ENCODE measurements at places on chromosomes 7 and 10.

DNA sequence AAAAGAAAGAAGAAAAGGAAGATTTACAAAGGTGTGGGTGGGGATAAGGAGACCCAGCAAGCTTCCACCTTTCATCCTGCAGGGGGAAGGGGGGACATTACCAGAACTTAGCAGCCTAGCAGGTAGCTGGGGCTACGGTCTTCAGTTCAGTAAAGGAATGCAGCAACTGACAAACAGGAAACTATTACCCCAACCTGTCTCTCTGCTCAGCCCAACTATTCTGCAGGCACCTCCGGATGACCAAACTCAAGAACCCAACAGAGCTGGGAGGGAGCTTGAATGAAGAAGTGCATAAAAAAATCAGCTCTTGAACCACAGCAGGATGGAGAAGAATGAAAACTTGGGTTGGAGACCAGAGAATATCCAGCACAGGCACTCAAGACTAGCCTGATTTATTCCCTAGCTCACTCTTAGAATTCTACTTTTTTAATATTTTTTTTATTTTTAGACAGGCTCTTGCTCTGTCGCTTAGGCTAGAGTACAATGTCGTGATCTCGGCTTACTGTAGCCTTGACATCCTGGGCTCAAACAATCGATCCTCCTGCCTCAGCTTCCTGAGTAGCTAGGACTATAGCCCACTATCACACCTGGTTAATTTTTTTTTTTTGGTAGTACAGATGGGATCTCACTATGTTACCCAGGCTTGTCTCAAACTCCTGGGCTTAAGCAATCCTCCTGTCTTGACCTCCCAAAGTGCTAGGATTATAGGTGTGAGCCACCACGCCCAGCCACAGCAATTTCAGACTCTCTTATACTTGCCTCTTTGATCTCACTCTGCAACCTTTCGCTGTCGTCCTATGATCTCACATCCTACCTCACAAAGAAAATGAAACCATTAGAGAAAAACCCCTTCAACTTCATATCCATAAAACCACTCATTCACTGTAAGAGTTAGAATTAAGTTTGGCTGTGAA lies 18.5 kb upstream of the C10orf67 start:
- no peak for DNase-seq

- DNase-seq, result no peak
These were observed 73.0 kb upstream of the LRRTM3 start for GRCh38 chr10:66852811-66853210.

DNA sequence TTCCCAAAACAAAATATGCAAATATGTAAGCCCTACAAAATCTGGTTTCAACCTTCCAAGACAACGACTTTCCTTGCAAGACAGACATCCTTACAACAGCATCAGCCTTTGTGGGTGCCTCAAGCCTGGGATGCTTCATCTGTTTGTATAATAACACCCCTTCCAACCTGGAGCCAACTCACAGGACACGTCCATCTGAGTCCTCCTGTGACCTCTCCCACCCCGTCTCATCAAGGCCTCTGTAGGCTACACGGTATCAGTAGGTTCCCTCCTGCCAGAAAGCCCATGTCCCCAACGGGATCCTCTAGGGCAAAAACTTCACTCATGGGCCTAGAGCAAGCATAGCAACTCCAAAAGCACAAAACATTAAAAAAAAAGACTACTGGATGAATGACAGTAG lies 173.2 kb downstream of the TNS3 start:
- DNase-seq, result no peak

DNA sequence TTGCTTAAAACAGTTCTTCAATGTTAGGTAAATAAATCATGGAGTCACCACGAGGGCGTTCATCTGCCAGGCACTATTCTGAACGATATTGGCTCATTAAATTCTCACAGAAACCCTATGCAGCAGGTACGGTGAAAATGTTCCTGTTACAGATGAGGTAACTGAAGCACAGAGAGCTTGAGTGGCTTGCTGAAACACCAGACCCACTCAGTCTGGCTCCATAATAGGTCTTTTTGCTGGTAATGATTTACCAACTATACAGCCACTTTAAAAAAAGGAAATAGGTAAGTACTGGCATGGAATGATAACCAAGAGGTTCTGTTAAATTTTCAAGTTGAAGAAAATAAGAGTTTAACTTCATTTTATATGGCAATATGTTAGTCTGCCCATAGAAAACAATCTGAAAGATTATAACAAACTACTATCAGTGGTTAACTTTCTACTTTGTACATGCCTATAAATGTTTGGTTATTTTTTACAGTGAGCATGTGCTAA lies 1.3 kb upstream of the TM9SF3 start:
- no peak for DNase-seq

- DNase-seq, result no peak
These were observed 4.7 kb upstream of the KLHDC10 start for GRCh38 chr7:130065500-130066152.

GRCh38 chr7:40604601-40605438 lies 470.0 kb downstream of the SUGCT start:
- peak; percentile 3 for DNase-seq

DNA sequence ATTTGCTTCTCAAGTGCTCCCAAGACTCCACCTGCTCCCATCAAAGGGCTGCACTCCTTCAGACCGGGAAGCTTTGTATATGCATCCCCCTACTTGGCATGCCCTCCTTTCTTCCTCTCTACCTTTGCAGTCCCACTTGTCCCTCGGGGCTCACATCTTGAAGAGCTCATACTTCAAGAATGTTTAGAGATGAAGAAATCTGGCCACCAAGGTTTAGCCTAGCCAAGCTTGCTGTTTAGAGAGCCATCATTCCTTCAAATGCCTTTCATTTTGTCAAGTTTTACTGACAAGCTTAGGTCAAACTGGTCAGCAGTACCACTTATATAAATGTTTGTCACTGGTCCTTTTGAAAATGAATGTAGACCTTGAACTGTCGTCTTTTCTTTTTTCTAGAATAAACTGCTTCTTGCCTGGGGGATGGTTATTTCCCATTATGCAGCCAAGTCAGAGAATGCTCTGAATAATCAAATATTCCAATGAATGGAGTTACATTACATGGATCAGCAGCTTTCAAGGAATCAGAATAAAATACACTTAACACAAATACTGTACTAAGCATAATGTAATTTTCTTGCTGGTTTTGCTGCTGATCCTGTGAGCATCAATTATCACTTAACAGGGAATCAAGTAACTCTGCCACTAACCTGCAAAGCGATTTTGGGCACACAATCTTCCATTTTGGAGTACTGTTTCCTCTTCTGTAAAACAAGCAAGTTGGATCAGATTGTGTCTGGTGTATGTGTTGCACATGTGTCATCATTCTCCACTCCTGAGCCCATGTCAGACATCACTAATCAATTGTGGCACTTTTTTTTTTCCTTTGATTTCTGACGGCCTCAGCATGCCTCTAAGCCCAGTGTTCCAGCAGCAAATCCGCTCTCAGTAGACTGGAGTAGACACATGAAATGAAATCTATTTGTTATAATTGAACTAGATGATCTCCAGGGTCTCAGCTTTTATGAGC lies 357.9 kb downstream of the PTEN start:
- no peak for DNase-seq

- no peak for DNase-seq
These were observed 163.6 kb downstream of the NEURL1 start for GRCh38 chr10:103657061-103657591.

DNA sequence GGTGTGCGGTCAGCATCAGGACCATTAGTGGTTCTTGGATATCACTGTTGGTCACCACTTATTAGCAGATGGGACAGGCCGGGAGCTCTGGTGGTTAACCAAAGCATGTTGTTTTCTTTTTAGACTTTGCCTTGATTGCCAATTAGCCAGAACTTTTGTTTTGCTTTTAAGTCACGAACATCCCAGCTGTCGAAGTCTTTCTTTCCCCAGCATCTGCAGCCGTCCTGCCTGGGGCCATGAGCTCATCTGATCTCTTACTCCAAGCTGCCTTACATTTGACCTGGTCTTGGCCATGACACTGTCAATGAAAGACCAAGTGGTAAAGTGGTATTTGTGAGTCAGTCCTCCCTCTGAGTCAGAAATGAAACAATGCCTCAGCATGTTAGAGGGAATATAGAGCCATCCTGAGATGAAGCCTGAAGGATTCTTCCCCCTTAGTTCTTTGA lies 53.9 kb upstream of the CREB5 start:
- no peak for DNase-seq

DNA sequence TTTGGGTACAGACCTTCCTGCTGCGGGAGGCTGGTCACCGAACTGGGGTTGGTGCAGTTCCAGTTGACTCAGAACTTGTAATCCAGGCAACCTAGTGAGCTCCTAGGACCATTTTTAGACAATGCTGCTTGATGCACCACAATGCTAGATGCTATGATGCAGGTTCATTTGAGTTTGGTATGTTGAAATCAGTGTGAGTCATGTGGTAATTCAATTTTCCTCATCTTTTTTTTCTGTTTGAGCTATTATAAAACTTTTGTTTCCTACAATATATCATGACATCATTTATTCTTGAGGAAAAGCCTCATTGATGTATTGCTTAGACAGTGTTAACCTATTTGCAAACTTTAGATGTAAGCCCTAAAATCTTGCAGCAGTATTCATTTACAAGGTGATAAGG lies 40.9 kb upstream of the MTPN start:
- DNase-seq, result no peak

- DNase-seq, result no peak
These were observed 1.1 kb downstream of the VWC2 start for GRCh38 chr7:49774459-49775064.

DNA sequence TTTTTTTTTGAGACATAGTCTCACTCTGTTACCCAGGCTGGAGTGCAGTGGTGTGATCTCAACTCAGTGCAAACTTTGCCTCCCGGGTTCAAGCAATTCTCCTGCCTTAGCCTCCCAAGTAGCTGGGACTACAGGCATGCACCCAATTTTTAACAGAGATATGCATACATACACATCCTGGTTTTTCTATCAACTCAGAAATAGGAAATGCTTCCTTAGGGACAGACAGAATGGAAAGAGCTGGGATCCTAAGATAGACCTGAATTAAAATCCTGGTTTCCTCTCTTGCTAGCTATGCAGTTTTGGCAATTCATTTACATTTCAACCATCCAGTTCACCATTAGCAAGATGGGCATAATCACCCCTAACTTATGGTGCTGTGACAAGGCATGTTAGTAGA lies 347.5 kb downstream of the GPAM start:
- no peak for DNase-seq

GRCh38 chr10:61389887-61390286 lies 63.3 kb downstream of the TMEM26 start:
- no peak for DNase-seq

GRCh38 chr10:45155784-45156183 lies 155.1 kb downstream of the ZNF22 start:
- DNase-seq, result no peak

- DNase-seq, result no peak
These were observed 39.4 kb downstream of the SEMA3A start for GRCh38 chr7:84154991-84155781.

GRCh38 chr7:27745064-27745583 lies 5.2 kb downstream of the TAX1BP1 start:
- DNase-seq, result no peak

DNA sequence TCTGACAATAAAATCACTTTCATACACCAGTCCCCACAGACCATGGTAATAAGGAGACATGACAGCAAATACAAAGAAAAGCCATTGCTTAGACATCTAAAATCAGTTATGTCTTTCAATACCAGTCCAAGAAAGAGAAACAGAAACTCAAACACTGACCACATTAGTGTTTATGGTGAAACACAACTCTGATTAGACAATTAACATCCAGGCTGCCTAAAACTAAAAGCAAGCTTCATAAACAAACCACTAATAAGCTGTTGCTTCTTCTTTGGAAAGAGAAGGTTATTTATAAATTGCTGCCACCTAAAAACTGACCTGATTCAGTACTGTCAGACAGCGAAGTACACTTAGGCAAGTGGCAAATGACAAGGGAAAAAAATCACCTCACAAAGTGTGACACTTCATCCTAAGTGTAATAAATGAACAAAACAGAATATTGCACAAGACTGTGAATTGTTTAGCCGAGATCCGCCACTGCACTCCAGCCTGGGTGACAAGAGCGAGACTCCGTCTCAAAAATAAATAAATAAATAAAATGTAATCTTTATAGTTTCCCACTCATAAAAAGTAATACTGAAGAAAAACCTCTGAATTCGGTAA lies 277.4 kb downstream of the PARD3 start:
- DNase-seq, result no peak

- no peak for DNase-seq
These were observed 277.0 kb upstream of the COBL start for GRCh38 chr7:51593628-51594027.

GRCh38 chr10:34505338-34505737 lies 309.8 kb downstream of the PARD3 start:
- DNase-seq, result no peak

GRCh38 chr10:3417096-3417495 lies 244.5 kb upstream of the PITRM1 start:
- DNase-seq, result no peak
